ENCODE measurements at places on chromosomes 11 and 22. TPM values are rescaled to one million over a fixed set of nuclear protein-coding genes. Genes with fewer than 3 reads are reported as not detected.
A peak's percentile ranks its signal among the peaks of the same experiment; 100 is the strongest.

Gene CHRM1
- not detected for total RNA-seq

Gene KRTAP5-2
- total RNA-seq = not detected

Gene FGF19
- total RNA-seq = 0.29 TPM

DNA sequence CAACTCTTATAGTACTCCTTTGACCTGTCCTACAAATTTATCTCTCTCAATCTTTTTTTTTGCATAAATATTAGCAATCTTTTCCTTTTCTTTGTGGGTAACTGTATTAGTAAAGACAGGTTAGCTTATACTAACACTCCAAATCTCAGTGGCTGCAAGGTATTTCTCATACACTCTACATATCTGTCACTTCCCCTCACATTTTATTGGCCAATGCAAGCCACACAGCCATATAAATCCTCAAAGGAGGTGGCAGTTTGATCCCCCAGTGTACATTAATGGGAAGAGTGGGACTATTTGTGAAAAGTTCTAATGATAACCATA is 42.6 kb upstream of the EED start:
- no peaks in the 10 kb centered on the region for H3K4me1 ChIP-seq
- no peak overlapping the region for H3K27ac ChIP-seq
- no peaks in the 10 kb centered on the region for H3K36me3 ChIP-seq
- DNase-seq = no peak

DNA sequence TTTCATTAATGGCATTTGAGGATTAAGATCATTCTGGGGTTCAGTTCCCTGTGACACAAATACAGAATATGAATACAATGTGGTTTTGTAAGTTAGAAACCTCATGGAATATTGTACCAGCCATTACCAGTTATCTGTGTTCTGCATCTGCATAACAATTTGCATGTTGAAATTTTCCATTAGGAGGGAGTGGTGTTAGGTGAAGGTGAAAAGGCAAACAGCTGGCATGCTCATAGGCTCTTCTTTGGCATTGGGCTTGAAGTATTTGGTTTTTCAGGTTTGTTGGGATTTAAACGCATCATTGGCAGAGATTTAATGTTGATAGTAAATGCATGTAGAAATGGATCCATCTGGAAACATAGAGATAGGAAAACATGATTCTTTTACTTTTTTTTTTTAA is 18.6 kb downstream of the RTN3 start:
- no peak overlapping the region for H3K4me3 ChIP-seq
- DNase-seq = no peak
- H3K27ac ChIP-seq = no peak overlapping the region
- H3K27me3 ChIP-seq = no peaks in the 10 kb centered on the region
- H3K4me1 ChIP-seq = no peaks in the 10 kb centered on the region
- H3K36me3 ChIP-seq = peaks cover 3% of the 10 kb centered on the region

GRCh38 chr11:27204529-27204928 is 158.5 kb downstream of the CCDC34 start:
- peaks cover 3% of the 10 kb centered on the region for H3K36me3 ChIP-seq
- DNase-seq = peak; percentile 74
- H3K27ac ChIP-seq = no peak overlapping the region
- H3K27me3 ChIP-seq = no peaks in the 10 kb centered on the region
- no peak overlapping the region for H3K4me3 ChIP-seq

- DNase-seq = no peak
- H3K4me3 ChIP-seq = no peak overlapping the region
- H3K36me3 ChIP-seq = no peaks in the 10 kb centered on the region
Observed at GRCh38 chr22:39092111-39092862, 4.8 kb upstream of the APOBEC3H start.
